ENCODE measurements at places on chromosomes 7 and 10. TPM values are rescaled to one million over a fixed set of nuclear protein-coding genes. Genes with fewer than 3 reads are reported as not detected.

- peaks cover 5% of the 10 kb centered on the region for H3K4me1 ChIP-seq
- no peak overlapping the region for H3K27ac ChIP-seq
- no peak overlapping the region for H3K4me3 ChIP-seq
- H3K27me3 ChIP-seq, result no peaks in the 10 kb centered on the region
- DNase-seq, result no peak
Measured at GRCh38 chr10:15136129-15137035, 32.1 kb downstream of the NMT2 start.

TRIM74 gene
- total RNA-seq, result not detected

DNA sequence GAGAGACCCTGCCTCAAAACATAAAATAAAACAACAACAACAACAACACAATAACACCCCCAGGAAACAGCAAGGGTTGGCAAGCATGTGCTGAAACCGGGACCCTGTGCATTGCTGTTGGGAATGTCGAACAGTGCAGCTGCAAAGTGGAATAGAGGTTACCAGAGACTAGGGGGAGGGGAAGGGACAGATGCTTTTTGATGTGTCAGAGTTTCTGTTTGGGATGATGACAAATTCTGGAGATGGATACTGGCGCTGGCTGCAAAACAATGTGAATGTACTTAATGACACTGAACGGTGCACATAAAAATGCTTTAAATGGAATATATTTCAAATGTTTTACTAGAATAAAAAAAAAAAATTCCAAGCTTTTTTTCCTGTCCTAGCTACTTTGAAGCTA, 241.8 kb downstream of the TEX36 start:
- H3K4me3 ChIP-seq, result no peak overlapping the region
- H3K36me3 ChIP-seq, result no peaks in the 10 kb centered on the region
- H3K4me1 ChIP-seq, result no peaks in the 10 kb centered on the region
- no peak for DNase-seq
- no peak overlapping the region for H3K27ac ChIP-seq
- H3K27me3 ChIP-seq, result peaks cover 15% of the 10 kb centered on the region

GRCh38 chr7:3150027-3150426, 106.4 kb upstream of the CARD11 start:
- peaks cover 4% of the 10 kb centered on the region for H3K36me3 ChIP-seq
- DNase-seq, result no peak
- H3K4me3 ChIP-seq, result no peak overlapping the region
- no peak overlapping the region for H3K27ac ChIP-seq

PLA2G12B gene
- 1.2 TPM for total RNA-seq

GRCh38 chr10:33900596-33900995, 566.1 kb upstream of the NRP1 start:
- peaks cover 17% of the 10 kb centered on the region for H3K4me1 ChIP-seq
- DNase-seq, result no peak
- no peak overlapping the region for H3K27ac ChIP-seq
- no peaks in the 10 kb centered on the region for H3K27me3 ChIP-seq

GRCh38 chr7:17560966-17561365, 262.5 kb downstream of the AHR start:
- H3K36me3 ChIP-seq, result no peaks in the 10 kb centered on the region
- no peak for DNase-seq
- no peak overlapping the region for H3K4me3 ChIP-seq
- no peaks in the 10 kb centered on the region for H3K4me1 ChIP-seq
- no peaks in the 10 kb centered on the region for H3K27me3 ChIP-seq

- no peak for DNase-seq
- H3K27me3 ChIP-seq, result peaks cover 19% of the 10 kb centered on the region
- no peaks in the 10 kb centered on the region for H3K4me1 ChIP-seq
- no peak overlapping the region for H3K27ac ChIP-seq
Measured at GRCh38 chr10:130999376-131000202, 311.9 kb downstream of the TCERG1L start.

GRCh38 chr10:75230600-75231038, 5.1 kb downstream of the COMTD1 start:
- peaks cover 44% of the 10 kb centered on the region for H3K36me3 ChIP-seq
- peak; percentile 84 for DNase-seq
- peak overlapping the region; percentile 55 for H3K4me3 ChIP-seq
- no peaks in the 10 kb centered on the region for H3K27me3 ChIP-seq
- H3K27ac ChIP-seq, result peak overlapping the region; percentile 79

GRCh38 chr7:7228472-7228871, 46.1 kb downstream of the C1GALT1 start:
- H3K4me1 ChIP-seq, result peaks cover 4% of the 10 kb centered on the region
- peak overlapping the region; percentile 32 for H3K27ac ChIP-seq
- H3K4me3 ChIP-seq, result no peak overlapping the region
- no peak for DNase-seq

CTAGE4 gene
- 2.5 TPM for total RNA-seq

POM121 gene
- total RNA-seq, result 51.2 TPM

DNA sequence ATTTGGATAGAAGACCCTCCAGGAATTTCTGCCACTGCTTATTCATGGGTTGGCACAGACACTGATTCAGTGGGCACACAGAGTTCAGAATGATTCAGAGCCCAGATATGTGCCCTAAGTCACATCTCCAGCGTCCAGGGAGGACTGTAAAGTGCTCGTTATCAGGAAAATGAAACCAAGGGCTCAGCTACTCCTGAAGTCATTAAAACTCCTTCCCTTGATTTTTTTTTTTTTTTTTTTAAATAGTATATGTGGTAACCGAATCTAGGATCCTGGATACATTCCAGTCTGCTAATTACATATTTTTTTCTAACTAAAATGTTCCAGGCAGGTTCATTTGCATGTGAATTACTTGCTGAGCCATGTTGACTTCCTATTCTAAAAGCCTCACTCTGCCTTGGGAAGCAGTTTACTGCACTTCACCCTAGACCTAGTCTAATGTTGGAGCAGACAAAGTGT, 34.7 kb downstream of the MET start:
- no peak overlapping the region for H3K4me3 ChIP-seq
- peaks cover 30% of the 10 kb centered on the region for H3K4me1 ChIP-seq
- no peak for DNase-seq
- no peaks in the 10 kb centered on the region for H3K27me3 ChIP-seq

DNA sequence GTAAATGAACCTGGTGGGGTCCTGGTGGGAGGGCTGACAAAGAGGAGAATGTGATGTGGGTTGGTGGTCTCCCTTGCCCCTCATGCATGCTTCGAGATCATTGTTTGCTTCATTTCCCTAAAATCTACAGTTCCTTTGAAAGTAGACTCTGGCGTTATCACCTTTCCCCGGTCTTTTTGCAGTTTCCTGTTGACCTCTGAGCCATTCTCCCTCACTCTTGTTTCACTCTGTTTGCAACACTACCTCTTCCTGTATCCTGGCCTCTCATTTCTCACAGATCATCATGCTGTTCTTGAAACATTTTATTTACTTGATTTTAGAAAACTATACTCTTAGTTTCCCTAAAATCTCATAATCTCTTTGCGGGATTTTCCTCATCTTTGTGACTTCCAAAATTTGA, 179.8 kb downstream of the WNT2 start:
- no peaks in the 10 kb centered on the region for H3K27me3 ChIP-seq
- no peak overlapping the region for H3K27ac ChIP-seq
- DNase-seq, result no peak
- H3K4me1 ChIP-seq, result peaks cover 16% of the 10 kb centered on the region
- H3K4me3 ChIP-seq, result no peak overlapping the region
- peaks cover 8% of the 10 kb centered on the region for H3K36me3 ChIP-seq

DNA sequence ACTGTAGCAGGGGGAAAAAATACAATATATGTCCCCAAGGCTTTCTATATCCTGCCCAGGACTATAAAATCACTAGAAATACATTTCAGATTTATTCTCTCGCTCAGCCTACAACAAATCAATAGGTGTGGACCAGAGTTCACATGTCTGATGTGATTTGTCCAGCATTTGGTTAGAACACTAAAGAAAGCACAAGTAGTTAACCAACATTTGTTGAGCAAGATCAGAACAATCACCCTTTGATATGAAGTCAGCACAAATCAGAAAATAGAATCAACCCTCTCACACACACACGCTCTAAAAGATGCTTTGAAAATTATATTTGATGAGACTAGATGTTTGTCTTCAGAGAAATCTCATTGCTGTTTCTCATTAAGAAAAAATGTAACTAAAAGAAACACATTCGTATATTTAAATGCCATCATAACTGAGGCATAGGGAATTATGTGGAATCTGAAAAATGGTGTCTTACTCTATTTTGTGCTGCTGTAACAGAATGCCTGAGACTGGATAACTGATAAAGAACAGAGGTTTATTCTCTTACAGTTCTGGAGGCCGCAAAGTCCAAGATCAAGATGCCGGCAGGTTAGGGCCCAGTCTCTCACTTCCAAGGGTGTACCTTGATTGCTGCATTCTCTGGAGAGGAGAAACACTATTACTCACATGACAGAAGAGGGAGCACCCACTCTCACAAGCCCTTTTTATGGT, 10.5 kb downstream of the AKR1D1 start:
- H3K27me3 ChIP-seq, result no peaks in the 10 kb centered on the region
- H3K36me3 ChIP-seq, result no peaks in the 10 kb centered on the region
- H3K4me1 ChIP-seq, result no peaks in the 10 kb centered on the region
- H3K27ac ChIP-seq, result no peak overlapping the region

MKX gene
- total RNA-seq, result 0.36 TPM

DNA sequence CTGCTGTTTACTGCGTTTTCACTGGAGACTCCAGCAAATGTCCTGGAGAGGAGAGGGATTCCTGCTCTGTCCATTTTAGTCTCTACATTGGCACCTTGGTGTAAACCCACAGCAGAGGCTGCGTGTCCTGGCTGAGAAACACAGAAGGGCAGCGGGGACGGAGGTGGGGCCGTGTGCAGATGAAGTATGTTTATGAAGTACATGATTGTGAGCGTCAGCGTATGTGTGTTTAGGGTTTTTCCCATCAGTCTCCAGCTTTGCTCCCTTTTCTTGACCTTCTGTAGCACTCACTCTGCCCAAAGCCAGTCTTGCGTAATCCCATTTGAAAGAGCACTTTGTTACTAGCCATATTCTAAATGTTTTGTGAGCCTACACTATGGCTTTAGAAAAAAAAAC, 750.7 kb upstream of the SORCS1 start:
- H3K4me3 ChIP-seq, result peak overlapping the region; percentile 84
- peaks cover 15% of the 10 kb centered on the region for H3K4me1 ChIP-seq
- H3K27ac ChIP-seq, result peak overlapping the region; percentile 44
- H3K27me3 ChIP-seq, result peaks cover 65% of the 10 kb centered on the region
- no peak for DNase-seq

- no peaks in the 10 kb centered on the region for H3K36me3 ChIP-seq
- no peak for DNase-seq
- no peaks in the 10 kb centered on the region for H3K27me3 ChIP-seq
- no peak overlapping the region for H3K4me3 ChIP-seq
- no peaks in the 10 kb centered on the region for H3K4me1 ChIP-seq
Measured at GRCh38 chr7:116097365-116098009, 66.9 kb upstream of the TFEC start.

GRCh38 chr10:13001041-13001886, at the start of gene CCDC3:
Gene CCDC3 (minus strand): TSS chr10:13001713. CDS start chr10:13001570, 143 bp downstream.
- no peaks in the 10 kb centered on the region for H3K36me3 ChIP-seq
- H3K4me3 ChIP-seq, result peak within 1 kb of the TSS; percentile 90
- H3K27me3 ChIP-seq, result peaks cover 52% of the 10 kb centered on the region
- peaks cover 8% of the 10 kb centered on the region for H3K4me1 ChIP-seq

TMEM236 gene
- 11.6 TPM for total RNA-seq

CRYGN gene
- 1.3 TPM for total RNA-seq

DNA sequence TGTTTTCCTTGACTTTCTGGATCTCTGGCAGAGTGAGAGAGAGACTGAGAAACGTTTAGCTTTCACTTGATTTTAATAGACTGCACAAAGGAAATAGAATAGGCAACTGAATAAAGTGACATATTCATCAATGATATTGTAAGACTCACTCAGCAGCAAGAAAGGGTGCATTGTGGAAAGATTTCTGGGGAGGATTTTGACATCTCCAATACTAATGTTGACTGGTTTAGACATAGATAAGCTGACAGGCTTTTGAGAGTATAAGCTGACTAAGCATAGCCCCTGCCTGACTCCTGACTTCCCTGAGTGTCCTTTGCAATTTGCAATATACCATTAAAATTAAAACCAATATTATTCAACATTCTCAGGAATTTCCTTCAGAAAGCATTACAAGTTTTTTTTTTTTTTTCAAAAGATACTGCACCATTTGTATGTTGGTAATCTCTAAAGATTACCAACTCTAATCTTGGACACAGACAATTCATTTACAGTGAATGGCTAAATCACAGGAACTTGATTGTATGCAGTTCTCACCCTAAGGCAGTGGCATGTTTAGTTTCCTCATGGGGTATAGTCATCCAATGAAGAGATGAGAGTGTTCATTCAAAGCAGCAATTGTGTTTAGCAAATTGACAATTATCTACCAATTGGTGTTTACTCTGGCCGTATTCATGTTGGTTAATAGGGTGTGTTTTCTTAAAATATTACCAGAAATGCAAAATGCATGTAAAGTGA, 325.6 kb downstream of the SORCS3 start:
- no peak overlapping the region for H3K4me3 ChIP-seq
- no peaks in the 10 kb centered on the region for H3K36me3 ChIP-seq
- H3K4me1 ChIP-seq, result no peaks in the 10 kb centered on the region
- no peak for DNase-seq
- no peaks in the 10 kb centered on the region for H3K27me3 ChIP-seq

DNA sequence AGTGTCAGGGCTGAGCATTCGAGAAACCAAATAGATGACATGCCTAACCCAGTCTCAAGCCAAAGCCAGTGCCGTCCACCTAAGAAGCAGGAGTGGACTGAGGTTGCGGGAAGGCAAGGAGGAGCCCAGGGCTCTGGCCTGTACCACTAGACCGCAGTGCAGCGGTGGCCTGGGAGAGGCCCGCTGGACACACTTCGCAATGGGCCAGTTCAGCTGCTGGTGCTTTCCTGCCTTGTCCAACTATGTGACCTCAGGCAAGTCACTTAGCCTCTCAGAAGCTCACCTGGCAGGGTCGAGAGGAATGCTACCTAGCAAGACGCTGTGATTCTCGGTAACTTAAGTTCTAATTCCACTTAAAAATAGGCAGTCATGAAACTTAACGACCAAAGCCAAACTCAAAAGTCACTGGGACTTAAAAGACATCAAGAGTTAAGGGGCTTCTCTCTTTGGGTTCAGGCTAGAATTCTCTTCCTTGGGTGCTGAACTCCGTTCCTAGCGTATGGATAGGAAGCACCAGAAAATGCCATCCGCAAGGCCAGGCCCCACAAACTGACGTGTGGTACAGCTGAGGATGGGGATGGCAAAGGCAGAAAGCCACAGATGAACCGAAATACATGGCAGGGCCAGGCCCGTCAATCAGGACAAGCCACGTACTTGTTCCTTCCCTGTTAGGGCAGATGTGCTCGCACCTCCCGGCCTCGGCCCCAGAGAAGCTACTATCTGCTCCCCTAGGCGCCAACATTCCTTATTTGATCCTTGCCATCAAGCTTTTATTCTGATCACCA, 34.2 kb downstream of the CTBP2 start:
- peak overlapping the region; percentile 74 for H3K27ac ChIP-seq
- H3K4me3 ChIP-seq, result no peak overlapping the region
- DNase-seq, result no peak

Measured in type B pancreatic cell (in vitro differentiated cells).